Daoy (cell line): ENCODE measurements at places on chromosomes 11 and 22. TPM values are rescaled to one million over a fixed set of nuclear protein-coding genes. Genes with fewer than 3 reads are reported as not detected.

DNA sequence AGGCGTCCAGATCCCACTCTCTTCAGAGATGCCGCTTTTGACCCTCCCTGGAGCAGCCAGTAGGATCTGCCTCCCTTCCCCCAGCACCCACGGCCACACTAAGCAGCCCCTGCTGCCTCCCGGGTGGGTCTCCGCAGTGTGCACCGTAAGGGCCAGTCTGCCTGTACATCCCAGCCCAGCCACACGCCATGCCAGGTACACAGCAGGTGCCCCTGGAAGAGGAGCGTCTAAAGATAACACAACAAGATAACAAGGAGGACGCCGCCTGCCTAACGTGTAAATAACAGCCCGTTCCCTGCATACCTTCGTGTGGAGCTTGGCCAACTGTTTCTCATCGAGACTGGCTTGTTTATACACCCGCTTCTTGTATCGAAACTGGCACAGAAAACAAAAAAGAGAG is 139.4 kb downstream of the SHANK2 start:
- no peak for DNase-seq

- DNase-seq: no peak
Observed at GRCh38 chr22:23713696-23714595, 23.1 kb downstream of the RGL4 start.

GRCh38 chr11:28417601-28418323 is 309.6 kb downstream of the METTL15 start:
- no peak for DNase-seq

DNA sequence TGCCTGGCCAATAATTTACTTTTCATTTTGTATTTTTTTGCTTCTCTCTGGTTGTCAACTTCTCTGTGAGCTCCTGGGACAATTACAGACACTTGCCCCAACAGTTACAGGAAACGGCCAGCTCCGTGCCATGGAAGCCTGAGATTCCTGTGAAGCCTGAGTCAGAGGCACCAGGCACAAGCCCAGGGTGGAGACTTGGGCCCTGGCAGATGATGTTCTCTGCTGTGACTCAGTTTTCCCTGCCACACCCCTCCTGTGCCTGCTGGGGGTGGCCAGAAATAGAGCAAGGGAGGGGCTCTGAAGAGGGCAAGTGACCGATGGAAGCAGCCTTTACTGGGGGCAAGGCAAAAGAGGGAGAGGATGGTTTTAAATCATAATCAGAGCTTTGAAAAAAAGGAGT is 4.9 kb downstream of the ATP5MGL start:
- peak; percentile 92 for DNase-seq

DDX25 gene
- total RNA-seq: 0.74 and 2.3 TPM in 2 replicates

- DNase-seq: peak; percentile 34
Observed at GRCh38 chr11:118434553-118435289, 1.6 kb upstream of the KMT2A start.

MRGPRF gene
- total RNA-seq: not detected in 2 replicates

SCUBE1 gene
- 0.21 and 1.4 TPM in 2 replicates for total RNA-seq

DNA sequence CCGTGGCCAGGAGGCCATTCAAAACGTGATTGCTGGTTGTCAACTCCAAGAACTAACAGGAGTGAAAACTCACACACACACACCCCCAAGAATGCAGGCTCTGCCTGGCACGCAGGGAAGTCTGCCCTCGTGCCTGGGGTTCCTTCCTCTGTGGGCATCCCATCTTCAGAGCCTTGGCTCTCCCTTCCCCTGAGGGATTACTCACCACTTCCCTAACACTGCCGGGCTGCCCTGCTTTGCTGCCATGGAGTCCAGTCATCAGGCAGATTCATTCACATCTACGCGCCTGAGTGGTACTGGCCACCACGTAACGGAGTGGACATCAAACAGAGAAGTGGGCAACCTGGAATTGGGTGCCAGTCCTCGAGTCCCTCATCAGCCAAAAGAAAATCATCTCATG is 120.7 kb upstream of the TMEM45B start:
- DNase-seq: peak; percentile 65

RIC3 gene
- 2.4 and 7.3 TPM in 2 replicates for total RNA-seq

- no peak for DNase-seq
Observed at GRCh38 chr11:133137939-133138338, 394.4 kb downstream of the OPCML start.

DNA sequence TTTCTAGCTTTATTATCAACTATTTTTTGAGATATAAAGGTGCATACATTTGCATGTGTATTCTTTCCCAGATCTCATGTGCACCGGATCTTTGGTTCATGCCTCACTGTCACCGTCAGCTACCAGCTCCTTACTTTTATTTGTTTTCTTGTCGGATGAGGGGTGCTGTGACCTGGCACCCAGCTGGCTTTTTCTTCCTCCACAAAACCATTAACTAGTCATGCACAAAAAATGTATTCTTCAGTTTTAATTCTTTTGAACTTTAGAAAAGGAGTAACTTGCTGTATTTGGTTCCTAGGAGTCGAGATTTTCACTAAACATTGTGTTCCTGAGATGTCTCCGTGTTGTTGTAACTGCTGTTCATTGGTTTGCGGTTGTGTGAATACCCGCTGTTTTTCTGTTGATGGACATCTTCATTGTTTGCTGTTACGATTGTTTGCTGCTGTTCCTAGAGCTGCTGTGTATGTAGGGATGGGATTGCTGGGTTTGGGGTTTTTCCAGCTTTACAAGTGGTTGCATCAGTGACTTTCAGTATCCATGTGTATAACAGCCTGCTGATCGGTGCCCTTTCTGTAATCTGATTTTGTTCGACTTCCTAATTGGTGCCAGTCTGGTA is 39.4 kb downstream of the MOV10L1 start:
- DNase-seq: no peak

DNA sequence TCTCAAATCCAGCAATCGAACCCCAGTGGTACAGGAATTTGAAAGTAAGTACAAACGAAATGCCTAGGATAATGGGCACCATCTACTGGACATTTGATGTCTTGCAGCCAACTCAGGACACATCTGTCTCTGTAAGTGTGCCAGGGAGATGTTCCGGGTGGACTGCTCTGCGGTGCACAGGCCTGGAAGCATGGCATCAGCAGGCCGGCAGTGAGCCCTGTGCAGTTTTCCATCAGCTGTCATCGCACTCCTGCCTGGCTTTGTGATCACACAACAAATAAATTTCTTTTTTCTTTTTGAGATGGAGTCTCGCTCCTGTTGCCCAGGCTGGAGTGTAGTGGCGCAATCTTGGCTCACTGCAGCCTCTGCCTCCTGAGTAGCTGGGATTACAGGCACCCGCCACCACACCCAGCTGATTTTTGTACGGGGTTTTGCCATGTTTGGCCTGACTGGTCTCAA is 71.0 kb downstream of the JAM3 start:
- DNase-seq: peak; percentile 71

GRCh38 chr22:26632422-26633155 is 10.8 kb downstream of the CRYBA4 start:
- DNase-seq: no peak

DNA sequence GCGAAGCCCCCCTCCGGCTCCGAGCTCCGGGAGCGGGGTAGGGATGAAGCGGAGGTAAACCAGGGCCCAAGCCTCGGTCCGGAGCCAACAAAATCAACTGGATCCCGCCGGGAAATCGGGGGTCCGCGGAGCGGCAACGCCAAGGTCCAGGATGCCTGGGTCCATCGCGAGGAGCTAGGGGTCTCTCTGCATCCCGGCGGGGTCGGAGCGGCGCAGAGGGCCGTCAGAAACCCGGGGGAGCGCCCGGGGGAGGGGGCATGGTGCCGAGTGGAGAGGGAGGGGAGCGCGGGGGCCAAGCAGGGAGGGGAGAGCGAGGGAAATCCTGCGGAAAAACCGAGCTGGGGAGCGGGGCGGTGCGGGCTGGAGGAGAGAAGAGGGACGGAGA is 51.8 kb downstream of the SLC22A12 start:
- no peak for DNase-seq

DNA sequence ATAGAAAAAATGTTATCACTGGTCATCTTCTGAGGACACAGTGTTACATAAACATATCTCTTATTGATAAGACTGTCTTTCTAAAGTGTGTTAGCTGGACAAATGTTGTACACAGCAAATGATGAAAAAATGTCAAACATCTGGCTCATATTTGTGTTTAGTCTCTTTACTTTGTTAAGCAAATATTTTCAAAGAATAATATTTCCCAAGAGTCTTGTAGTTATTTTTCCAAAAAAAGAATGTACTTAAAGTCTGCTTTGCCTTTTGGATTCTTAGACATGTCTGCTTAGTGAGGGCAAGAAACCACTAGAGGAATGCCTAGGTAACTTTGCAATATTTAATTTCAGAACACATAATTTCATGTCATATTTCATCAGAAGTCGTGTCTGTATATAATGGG is 23.9 kb upstream of the CCDC179 start:
- no peak for DNase-seq

FAT3 gene
- total RNA-seq: 1.1 and 1.5 TPM in 2 replicates

GRCh38 chr11:120959189-120959588 is 64.7 kb upstream of the TBCEL start:
- DNase-seq: no peak

- DNase-seq: no peak
Observed at GRCh38 chr11:128895526-128895925, 4.4 kb downstream of the KCNJ5 start.

GRCh38 chr11:18710545-18710944 is 12.0 kb downstream of the TMEM86A start:
- DNase-seq: no peak

GRCh38 chr11:44157019-44157418 is 61.5 kb downstream of the EXT2 start:
- DNase-seq: no peak

DNA sequence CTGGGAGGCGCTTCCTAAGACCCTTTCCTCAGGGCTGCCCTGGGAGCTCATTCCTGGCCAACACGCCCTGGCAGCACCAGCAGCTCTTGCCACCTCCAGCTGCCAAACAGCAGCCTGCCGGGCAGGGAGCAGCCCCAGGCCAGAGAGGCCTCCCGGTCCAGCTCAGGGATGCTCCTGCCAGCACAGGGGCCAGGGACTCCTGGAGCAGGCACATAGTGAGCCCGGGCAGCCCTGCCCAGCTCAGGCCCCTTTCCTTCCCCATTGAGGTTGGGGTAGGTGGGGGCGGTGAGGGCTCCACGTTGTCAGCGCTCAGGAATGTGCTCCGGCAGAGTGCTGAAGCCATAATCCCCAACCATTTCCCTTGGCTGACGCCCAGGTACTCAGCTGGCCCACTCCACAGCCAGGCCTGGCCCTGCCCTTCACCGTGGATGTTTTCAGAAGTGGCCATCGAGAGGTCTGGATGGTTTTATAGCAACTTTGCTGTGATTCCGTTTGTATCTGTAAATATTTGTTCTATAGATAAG is 7.6 kb downstream of the SLC39A13 start:
- peak; percentile 96 for DNase-seq

DNA sequence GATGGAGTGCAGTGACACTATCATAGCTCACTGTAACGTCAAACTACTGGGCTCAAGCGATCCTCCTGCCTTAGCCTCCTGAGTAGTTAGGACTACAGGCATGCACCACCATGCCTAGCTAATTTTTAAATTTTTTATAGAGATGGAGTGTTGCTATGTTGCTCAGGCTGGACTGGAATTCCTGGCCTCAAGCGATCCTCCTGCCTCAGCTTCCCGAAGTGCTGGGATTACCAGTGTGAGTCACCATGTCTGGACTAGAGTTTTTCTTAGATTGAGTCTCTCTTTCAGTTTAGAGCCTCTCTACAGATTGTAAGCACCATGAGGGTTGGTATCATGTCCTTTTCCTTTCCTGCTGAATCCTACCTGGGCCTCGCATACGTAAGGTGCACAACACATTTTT is 57.3 kb upstream of the ALKBH3 start:
- DNase-seq: no peak

DNA sequence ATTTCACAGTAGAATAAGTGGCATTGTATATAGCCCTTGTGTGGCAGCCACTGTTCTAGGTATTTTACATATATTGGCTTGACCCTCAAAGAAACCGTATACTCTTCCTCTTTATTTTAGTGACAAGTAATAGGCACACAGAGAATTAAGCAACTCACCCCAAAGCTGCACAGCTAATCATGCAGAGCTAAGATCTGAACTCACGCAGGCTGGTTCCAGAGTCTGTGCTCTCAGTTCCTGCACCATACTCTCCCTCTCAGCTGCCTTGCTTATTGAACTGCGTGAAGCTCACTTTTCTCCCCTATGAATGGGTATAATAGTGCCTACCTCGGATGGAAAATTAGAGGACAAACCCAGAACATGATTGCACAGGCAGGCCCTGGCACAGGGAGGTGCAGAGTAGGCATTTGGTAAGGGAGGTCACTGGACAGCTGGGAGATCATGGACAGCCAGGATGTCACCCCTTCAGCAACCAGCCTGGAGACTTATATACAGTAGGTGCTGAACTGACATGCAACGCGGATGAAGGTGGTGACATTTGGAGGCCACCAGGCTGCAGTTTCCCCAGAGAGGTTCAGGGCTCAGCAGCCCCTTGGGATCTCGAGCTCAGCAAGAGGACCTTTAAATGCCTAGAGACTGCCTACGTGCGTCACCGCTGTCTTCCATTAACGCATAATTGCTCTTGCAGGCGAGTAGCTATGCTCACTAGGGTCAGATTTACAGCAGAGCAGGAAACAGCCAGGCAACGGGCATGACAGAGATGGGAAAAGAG is 78.4 kb upstream of the TP53I11 start:
- no peak for DNase-seq

GRCh38 chr11:130674686-130675308 is 226.4 kb downstream of the ADAMTS15 start:
- peak; percentile 23 for DNase-seq

DNA sequence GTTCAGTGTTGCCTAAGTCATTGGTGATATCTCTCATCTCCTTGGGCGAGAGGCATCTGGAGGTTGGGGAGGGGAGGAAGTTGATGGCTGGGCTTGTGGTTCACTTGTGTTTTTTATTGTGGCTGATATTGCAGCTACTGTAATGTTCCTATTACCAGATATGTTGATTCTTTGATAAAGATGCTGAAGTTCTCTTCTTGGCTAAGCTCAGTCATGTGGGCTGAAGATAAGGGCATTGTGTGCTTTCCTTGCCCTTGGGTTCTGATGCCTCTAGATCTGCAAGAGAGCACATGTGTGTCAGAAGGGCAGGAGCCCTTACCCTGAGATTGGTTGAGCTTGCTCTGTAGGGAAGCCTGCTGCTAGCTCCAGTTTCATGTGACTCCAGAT is 12.0 kb downstream of the STX3 start:
- DNase-seq: no peak

GRCh38 chr11:74593463-74593862 is 1.1 kb downstream of the POLD3 start:
- no peak for DNase-seq

SULT4A1 gene
- total RNA-seq: 1.0 and 2.2 TPM in 2 replicates

DDI1 gene
- not detected in 2 replicates for total RNA-seq

DNA sequence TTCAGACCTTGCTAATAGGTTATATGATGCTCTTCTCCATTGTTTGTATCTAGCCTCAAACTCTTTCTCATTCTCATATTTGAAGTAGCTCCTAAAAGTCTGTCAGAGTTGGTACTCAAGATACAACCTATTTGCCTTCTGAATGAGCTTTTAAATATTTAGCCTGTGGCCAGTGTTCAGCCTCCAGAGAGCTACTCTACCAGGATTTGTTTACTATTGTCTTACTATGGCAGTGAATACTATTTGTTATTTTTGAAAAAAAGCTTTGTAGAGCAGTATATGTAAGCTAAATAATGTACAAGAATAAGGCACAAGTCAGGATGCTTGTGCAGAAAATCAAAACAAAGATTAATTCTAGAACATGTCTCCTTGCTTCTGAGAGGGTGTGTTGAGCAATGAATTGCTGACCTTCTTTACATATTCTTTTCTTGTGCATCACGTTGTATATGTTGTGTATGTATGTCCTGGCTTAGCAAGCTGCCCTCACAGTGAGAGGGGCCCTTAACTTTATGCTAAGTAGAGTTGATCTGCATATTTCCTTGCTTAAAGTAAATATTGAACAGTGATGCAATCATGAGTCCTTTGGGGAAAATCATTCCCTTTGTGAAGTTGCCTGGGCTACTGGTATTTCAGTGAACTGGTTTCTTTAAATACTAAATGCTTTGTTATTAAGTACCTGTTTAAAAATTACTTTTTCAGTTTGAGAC is 438.0 kb downstream of the LUZP2 start:
- DNase-seq: no peak
